Vein endothelial cell (primary cell): ENCODE measurements at places on chromosomes 1 and 21. TPM values are rescaled to one million over a fixed set of nuclear protein-coding genes. Genes with fewer than 3 reads are reported as not detected.

Gene HUNK
- under 0.01 and 0.10 TPM in 2 replicates for total RNA-seq

Gene ATP1A4
- total RNA-seq: not detected in 2 replicates

Gene CDCA8
- total RNA-seq: 8.8 and 18.6 TPM in 2 replicates

Gene MAP1LC3C
- total RNA-seq: not detected in 2 replicates

Gene SPRR1B
- total RNA-seq: not detected in 2 replicates

Gene FALEC
- total RNA-seq: not detected in 2 replicates

Gene C1orf87
- total RNA-seq: not detected in 2 replicates

Gene TRABD2B
- total RNA-seq: under 0.01 TPM in 1 of 2 replicates, not detected in the other

Gene ATP6V1G3
- total RNA-seq: 0.33 TPM in 1 of 2 replicates, not detected in the other

Gene NBPF6
- not detected in 2 replicates for total RNA-seq

Gene RNF220
- 64.2 and 77.7 TPM in 2 replicates for total RNA-seq

Gene PSMB4
- total RNA-seq: 381 and 398 TPM in 2 replicates

Gene TNFRSF14
- 35.2 and 55.2 TPM in 2 replicates for total RNA-seq

Gene RIMKLA
- under 0.01 TPM in 1 of 2 replicates, not detected in the other for total RNA-seq

Gene A3GALT2
- not detected in 2 replicates for total RNA-seq

Gene UBL4B
- not detected in 2 replicates for total RNA-seq

Gene GNB1
- 137 and 158 TPM in 2 replicates for total RNA-seq

Gene SYT2
- not detected in 2 replicates for total RNA-seq

Gene CTSK
- 2.0 and 3.7 TPM in 2 replicates for total RNA-seq

Gene SLC1A7
- total RNA-seq: not detected in 2 replicates

Gene GPR161
- 20.6 and 26.3 TPM in 2 replicates for total RNA-seq

Gene CA6
- total RNA-seq: not detected in 2 replicates

Gene EPHB2
- 62.0 and 77.4 TPM in 2 replicates for total RNA-seq

Gene DCDC2B
- total RNA-seq: not detected in 2 replicates

Gene RHBDL2
- 0.10 TPM in 1 of 2 replicates, not detected in the other for total RNA-seq
